ENCODE measurements at places on chromosomes 12 and 14. TPM values are rescaled to one million over a fixed set of nuclear protein-coding genes. Genes with fewer than 3 reads are reported as not detected.

- DNase-seq = no peak
Observed at GRCh38 chr14:20489093-20489994, 16.0 kb upstream of the RNASE10 start.

- peak; percentile 65 for DNase-seq
Observed at GRCh38 chr12:19647806-19648556, 208.7 kb downstream of the AEBP2 start.

- no peak for DNase-seq
Observed at GRCh38 chr12:109386059-109386433, 38.3 kb downstream of the MYO1H start.

GRCh38 chr12:75259143-75259542, 49.5 kb upstream of the KCNC2 start:
- no peak for DNase-seq

Gene PDE3A
- total RNA-seq = 29.9 TPM

DNA sequence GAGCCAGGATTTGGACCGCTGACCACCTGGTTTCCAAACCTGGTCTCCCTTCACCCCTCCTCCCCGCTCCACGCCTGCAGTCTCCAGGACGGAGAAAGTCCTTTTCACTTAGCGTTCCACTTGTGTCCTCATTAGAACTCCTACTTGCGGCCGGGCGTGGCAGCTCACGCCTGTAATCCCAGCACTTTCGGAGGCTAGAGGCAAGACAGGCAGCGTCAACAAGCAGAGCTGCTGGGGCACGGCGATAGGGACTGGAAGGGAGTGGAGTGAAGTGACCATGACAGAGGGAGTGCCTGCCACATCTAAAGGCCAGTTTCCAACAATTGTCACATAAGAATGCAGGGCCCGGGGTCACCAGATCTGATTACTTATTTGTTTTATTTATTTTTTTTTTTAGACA, 132.5 kb upstream of the NCOR2 start:
- no peak for DNase-seq
